ENCODE measurements at places on chromosomes 3 and 15.

- peak; percentile 22 for DNase-seq
These were observed 320.6 kb downstream of the MECOM start for GRCh38 chr3:169342652-169343505.

DNA sequence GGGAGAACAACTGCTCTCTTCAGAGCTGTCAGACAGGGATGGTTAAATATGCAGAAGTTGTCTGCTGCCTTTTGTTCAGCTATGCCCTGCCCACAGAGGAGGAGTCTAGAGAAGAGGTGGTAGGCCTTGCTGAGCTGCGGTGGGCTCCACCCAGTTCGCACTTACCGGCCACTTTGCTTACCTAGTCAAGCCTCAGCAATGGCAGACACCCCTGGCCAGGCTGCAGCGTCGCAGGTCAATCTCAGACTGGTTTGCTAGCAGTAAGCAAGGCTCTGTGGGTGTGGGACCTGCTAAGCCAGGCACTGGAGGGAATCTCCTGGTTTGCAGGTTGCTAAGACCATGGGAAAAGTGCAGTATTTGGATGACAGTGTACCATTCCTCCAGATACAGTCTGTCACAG, 12.3 kb upstream of the TMEM45A start:
- no peak for DNase-seq

DNA sequence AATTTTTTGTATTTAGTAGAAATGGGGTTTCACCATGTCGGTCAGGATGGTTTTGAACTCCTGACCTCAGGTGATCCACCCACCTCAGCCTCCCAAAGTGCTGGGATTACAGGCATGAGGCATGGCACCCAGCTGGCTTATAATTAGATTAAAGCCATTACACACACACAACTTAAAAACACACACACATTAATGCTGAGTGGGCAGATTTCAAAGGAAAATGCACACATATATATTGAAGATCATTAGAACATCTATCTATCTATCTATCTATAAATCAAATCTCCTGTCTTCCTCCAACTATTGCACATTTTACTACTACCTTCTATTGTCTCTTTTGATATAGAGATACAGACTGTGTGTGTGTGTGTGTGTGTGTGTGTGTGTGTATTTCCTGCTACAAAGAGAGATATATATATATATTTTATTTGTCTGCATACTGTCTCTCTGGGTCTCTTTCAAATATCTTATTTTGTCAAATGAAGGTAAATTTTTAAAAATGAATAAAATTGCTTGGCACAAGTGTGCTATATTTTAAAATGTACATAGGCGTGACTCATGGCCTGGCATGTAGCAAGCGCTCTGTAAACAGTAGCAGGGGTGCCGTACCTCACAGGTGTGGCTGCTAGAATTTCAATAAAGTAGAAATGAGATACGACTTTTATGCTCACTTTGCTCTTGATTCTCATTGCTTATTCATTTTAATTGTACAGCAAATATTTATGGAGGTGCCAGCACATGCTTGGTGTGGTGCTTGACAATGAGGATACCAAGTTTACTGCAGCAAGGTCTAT, 655.8 kb downstream of the AGBL1 start:
- DNase-seq = no peak

DNA sequence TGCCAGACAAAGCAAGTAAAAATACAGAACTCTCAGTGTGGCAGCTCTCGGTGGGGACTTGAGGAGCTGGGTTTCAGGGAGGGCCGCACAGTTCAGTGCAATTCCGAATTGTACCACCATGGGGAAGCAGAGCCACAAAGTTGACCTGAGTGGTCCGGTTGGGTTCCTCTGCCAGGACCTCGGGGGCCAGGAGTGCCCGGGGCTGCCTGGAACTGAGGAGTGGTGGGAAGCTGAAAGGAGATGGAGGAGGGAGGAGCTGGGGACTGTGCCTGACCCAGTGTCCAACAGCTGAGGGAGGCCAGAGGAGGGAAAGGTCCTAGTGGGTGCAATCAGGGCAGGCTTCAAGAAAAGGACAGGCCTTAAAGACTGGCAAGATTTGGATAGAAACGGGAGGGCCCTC, 32.2 kb upstream of the TRH start:
- peak; percentile 29 for DNase-seq

DNA sequence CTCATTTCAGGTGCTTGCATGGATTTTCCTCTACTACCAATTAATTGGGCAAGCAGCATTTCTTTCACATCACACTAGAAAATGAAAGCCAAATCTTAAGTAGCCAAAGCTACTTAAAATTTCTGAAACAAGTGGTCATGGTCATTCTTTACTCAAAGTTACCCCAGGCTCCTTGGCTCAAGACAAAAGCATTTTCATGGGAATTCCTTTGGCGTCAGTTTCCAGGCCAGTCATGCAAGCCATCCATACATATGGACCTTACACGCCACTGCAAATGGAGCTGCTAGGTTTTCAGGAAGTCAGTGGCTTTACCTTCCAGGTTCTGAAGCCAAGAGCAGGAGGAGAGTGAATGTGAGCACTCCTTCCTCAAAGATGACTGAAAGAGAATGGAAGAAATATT, 83.7 kb upstream of the IL12A start:
- no peak for DNase-seq

DNA sequence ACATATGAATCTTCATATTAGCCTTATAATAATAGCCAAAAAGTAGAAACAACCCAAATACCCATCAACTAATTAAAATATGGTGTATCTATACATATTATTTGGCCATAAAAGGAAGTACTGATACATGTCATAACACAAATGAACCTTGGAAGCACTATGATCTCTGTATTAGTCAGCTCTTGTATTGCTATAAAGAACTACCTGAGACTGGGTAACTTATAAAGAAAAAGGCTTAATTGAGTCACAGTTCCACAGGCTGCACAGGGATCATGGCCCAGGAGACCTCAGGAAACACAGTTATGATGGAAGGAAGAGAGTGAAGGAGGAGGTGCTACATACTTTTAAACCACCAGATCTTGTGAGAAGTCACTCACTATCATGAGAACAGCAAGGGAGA, 16.0 kb upstream of the CCR2 start:
- no peak for DNase-seq

DNA sequence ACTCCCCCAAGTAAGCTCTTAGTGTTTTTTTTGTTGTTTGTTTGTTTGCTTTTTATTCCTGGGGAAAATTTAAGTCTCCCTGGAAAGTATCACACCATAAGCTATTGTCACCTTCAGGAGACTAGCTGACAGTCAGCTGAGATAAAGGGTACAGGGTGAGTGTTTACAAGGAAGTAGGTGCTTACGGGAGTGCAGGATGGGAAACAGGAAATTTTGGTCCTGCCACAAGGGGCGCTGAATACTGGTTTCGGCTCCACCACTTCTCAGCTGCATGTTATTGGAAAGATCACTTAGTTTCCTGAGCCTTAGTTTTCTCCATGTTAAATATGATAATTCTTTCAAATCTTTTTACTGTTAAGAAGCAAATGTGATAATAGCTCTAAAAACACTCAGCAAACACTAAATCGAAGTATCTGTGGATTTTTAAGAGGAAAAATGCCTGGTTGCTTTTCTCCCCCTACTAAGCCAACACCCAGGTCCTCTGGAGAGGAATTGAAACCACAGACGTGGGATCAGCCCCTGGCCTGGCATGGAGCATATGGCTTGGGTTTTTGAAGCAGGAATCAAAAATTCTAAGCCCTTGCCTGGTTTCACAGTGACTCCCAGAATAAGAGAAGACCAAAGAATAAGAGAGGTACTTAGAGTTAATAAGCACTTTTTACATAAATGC, 90.7 kb downstream of the SCN11A start:
- DNase-seq = no peak

GRCh38 chr15:33844186-33844585, 124.1 kb upstream of the CHRM5 start:
- no peak for DNase-seq

DNA sequence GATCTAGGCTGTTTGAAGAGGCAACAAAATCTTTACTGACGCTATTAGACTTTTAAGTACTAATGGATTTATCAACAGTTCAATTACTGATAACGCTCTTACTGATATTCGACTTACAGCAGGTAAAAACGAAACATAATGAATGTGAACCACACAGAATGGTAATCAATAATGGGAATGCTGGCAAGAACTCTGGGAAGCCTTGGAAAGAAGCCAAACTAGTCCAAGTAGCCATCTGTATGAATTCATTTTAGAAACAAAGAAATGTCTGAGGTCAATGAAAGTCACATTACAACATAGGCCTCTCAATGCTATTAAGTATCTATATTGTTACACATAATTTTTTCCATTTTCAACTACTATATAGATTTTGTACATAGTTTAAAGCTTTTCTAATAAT, 130.0 kb downstream of the DMXL2 start:
- no peak for DNase-seq

- DNase-seq = no peak
These were observed 1.7 kb upstream of the CCR8 start for GRCh38 chr3:39327746-39328349.

- no peak for DNase-seq
These were observed 2.8 kb upstream of the FAM131A start for GRCh38 chr3:184334470-184335158.

GRCh38 chr15:38672273-38672672, 107.7 kb upstream of the RASGRP1 start:
- DNase-seq = no peak

DNA sequence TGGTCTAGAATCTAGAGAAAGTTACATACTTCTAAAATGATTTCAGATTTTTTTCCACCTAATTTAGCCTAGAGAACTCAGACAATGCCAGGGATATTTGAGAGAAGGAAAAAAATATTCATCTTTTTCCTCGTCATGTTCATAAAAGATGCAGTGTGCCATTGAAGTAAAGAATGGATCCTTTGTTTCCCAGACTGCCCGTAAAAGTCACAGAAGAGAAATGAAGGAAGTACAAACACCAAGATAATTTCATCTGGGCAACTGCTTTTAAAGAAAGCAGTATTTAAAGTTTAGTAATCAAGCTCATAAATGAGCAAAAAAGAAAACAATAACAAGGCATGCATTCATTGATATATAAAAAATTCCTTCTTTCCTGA, 47.2 kb downstream of the TTC23 start:
- DNase-seq = no peak

DNA sequence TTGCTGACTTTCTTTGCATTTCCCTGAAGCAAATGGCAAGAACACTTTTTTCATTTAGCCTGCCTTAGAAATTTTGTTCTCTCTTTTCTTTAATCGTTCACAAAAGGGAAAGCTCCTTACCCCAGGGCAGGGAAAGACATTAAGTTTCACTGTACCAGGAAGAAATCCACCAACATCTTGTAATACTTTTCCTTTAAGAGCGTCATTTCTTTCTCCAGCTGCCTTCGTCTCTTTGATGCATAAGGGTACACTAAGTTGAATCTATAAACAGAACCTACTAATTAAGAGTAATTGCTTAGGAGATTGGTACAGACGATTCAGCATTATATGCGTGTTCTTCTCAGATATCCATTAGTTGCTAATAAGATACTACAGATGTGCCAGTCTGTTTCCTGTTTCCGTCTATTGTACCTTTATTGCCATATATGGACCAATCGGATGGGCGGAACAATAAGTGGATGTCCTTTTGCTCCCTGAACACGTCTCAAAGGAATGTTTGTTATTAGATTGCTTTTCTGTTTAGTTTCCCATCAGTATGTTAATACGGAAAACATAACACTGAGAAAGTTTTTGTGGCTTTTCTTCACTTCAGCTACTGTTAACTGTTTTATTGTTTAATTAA, 276.7 kb upstream of the RARB start:
- DNase-seq = no peak

GRCh38 chr3:30184091-30184810, 422.1 kb upstream of the TGFBR2 start:
- DNase-seq = no peak

DNA sequence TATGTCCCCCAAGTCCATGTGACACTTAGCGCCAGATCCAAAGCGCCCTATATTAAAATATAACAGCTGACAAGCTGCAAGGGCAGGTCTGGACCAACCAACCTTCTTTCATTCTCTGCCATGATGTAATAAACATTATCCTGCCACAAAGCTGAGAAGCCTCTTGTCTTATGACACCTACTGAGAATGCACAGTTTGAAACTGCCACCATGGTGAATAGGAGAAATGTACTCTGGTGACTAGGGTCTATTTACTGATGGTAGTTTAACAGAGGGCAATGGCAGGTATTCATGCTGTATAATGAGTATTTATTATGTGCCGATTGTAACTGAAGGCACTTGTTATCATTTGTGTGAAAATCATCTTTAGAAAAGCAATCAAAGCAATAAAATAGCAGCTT, 634.0 kb downstream of the OTOL1 start:
- DNase-seq = no peak

DNA sequence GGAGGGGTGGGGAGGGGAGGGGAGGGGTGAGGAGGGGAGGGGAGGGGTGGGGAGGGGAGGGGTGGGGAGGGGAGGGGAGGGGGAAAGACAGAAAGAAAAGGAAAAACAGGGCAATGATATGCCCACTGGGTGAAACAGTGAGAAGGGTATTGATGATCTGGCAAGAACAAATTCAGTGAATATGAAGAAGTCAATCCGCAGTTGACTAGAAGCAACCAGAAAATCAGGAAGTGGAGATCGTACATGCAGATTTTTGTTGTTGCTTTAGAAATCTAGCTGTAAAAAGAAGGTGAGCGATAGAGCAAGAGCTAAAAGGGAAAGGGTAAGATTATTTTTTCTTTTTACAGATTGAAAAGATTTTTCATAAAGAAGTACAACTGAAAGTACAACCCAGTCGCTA, 47.6 kb upstream of the ARF4 start:
- no peak for DNase-seq

- no peak for DNase-seq
These were observed 13.6 kb downstream of the ARF4 start for GRCh38 chr3:57583544-57583943.

DNA sequence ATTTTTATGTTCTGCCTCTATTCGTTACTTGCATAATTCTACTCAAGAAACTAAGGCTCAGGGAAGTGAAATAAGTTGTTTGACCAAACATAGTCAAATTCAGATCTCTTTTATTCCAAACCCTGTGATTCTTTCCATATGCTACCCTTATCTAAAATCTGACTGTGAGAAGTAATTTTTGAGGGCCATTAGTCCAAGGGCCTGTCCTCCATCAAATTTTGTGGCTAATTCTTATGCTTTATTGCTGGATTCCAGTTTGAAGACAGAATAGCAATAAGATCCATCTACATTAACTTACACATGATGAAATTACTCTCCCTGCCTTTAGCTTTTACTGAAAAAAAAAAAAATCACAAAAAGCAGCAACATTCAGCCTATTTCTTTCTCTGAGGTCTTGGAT, 74.0 kb downstream of the ZIC1 start:
- no peak for DNase-seq

DNA sequence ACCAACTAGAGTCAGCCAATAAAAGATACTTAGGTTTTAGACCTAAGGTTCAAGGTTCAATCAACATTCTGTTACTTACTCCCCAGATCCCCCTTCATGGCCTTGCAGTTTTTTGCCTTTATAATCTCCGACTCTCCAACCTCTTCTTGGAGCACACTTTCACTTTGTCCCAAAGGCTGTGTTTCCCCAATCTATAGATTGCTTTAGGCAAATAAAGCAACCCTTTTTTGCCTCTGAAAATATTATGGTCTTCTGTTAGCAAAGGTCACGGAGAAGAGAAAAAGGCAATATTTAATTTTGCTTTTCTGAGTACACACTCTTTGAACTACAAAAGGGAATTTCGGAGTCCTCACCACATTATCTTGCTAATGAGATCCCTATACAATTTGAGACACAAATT, 268.1 kb downstream of the PLOD2 start:
- DNase-seq = no peak
